Vagina (tissue), 2 donors: ENCODE measurements at places on chromosomes 12 and 14.
A peak's percentile ranks its signal among the peaks of the same experiment; 100 is the strongest.

- DNase-seq: no peak
These were observed 4.5 kb upstream of the ARF3 start for GRCh38 chr12:48961801-48962200.

DNA sequence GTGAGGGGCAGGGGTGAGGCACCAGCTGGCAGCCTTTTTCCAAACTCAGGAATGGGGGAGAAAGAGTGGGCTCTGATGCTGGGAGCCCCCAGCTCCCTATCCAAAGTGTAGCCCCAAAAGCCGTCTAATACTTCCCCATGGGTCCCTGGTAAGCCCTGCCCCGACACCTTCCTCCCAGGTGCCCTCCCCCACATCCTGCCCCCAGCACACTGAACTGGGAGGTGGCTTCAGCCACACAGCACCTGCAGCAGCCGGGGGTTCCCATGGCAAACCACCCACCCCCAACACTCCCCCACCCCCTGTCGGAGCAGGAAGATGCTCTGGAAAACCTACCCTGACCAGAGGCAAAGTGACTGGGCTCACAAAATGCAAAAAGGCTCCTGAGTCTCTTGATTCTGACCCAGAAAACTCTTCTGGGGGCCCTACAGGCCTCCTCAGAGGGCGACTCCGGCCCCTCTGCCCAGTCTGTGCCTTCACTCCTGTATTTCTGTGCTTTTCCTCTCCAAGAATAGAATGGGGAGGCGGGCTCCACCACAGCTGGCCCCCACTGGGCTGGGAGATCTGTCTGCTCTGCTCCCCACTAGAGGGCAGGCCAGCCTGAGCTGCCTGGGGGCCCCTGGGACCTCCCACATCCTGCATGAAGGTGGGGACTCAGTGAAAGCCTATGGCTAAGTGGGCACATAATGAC is 81.6 kb downstream of the ITPK1 start:
- no peak for DNase-seq

DNA sequence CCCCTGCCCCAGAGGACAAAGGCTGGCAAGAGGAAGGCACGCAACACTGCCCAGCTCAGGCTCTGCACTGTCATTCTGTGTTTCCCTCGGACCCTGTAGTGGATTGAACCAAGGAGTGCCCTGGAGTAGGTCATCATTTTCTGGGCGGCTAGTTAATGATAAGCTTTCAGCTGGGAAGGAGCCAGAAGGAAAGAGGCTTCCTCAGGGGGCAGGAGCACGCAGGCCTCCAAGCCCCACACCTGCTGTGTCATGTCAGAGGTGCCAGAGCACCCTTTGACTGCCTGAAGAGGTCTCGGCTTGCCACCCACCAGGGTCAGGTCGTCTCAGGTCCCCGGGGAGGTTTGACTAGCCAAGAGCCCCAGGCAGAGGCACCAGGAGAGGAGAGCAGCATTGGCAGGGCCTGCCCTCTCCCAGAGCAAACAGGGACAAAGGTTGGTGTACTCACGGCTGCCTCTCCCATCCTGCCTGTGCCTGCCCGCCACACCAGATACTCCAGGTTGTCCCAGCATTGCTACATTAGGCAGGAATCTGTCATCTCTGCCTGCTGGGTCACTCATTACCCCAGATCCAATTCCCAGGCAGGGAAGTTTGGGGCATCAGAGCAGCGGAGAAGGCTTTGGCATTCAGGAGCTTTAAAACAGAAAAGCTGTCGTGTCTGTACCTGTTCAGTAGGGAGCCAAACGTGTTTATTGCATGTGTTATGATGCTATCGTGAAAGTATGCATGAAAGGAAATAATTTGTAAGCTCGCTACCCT is 33.5 kb upstream of the ATP2A2 start:
- no peak for DNase-seq

GRCh38 chr12:101792046-101792931 is 38.5 kb downstream of the GNPTAB start:
- DNase-seq: peak; percentile 18

GRCh38 chr14:58923751-58924405 is 264.6 kb upstream of the DAAM1 start:
- DNase-seq: no peak

- DNase-seq: no peak
These were observed 71.4 kb upstream of the GPR68 start for GRCh38 chr14:91315844-91316267.

DNA sequence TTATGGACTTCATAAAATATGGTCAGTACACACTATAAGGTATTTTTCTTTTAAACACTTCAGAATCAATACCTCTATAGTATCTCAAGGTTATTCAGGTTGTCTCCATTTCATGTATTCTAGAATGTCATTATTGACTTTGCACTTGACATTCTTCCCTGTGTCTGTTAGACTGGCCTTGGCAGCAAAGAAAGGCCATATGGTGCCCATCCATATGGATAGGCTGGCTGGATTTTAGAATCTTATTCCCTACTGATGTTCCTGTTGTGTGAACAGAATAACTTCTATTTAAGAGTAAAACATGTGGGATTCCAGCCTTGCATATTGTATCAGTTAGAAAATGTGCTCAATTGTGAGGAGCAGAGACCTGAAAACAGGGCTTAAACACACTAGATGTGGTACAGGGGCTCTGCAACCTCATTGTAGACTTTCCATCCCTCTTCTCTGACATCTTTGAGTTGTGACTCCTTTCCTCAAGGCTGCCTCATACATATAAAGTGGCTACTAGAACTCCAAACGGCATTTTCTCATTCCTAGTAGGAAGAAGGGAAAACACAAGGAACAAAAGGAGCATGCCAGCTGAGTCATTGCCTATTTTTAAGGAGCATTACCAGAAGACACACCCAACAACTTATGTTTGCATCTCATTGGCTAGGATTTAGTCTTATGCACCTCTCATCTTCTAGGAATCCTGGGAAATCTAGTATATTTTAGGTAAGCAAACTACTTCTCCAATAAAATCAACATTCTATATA is 221.2 kb upstream of the TMPO start:
- no peak for DNase-seq

DNA sequence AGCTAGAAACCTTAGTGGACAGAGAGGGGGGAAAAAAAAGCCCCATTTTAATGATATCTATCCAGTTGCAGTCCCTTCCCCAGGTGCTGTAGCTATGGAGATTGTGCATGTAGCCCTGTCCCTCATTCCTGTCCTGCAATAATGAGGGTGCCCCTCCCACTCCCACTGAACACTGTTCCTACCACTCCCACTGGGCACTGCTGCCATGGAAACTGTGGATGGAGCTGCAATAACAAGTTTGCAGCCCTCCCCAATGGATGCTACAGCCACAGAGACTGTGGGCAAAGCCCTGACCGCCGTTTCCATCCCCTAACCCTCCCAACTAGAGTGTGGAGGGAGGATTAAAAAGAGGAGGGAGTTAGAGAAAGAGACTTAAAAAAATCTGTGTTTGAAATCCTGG is 238.3 kb downstream of the FUT8 start:
- DNase-seq: no peak

- DNase-seq: no peak
These were observed 409.0 kb downstream of the DAD1 start for GRCh38 chr14:22180045-22180444.

DNA sequence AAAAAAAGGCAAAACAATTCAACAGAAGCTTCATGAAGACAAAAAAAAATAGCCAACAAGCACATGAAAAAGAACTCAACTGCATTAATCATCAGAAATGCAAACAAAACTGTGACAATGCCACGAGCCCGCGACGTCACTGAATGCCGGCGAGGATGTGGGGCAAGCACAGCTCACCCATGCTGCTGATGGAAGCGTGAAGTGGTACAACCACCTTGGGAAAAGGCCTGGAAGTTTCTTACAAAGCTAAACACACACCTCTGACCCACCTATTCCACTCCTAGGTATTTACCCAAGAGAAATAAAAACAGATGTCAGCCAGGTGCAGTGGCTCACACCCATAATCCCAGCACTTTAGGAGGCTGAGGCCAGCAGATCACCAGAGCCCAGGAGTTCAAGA is 10.5 kb downstream of the BTBD6 start:
- no peak for DNase-seq

DNA sequence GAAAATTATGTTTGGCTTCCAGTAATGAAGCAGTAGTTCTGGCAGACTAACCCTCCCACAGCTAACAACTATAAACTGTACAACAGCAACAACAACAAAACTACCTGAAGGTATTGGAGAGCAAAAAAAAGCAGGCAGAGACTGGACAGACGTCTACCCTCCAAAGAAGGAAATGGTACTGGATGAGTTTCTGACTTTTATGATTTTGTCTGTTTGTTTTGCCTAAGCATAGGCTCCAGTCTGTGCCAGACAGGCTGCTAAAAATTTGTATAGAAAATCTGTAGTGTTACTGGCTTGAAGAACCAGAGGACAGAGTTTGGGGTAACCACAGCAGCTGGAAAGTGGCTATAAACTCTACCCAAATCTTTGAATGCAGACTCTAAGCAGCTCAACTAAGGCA is 131.3 kb downstream of the SLC25A47 start:
- DNase-seq: no peak

DNA sequence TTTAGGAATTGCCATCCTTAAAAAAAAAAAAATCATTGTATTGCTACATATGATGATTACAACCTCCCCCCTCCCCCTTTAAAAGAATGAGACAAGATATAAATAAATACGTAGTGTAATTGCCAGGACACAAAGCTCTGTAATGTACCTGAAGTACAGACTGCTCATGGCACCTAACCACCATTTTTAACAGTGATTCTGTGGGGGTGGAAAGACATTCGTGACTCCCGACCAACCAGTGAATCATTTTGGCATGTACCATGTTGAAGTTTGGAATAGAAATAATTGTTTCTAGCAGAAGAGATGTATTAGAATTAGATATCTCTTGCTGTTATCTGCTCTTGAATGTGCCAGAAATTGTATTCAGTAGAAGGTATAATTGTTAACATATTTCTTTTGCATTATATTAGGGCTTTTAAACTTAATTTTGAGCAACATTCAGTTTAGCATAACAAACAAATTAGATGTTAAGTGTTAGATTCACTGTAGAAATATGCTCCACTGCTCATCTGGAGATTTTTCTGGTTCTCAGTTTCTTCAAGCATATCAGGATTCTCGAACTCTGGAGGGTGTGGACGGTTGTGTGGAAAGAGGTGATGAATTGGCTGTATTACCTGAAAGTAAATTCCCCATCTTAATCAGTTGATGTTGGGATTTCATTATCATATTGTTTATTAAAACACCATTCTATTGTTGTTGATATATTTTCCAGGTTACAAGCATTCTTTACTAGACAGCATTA is 31.1 kb downstream of the FRS2 start:
- no peak for DNase-seq

DNA sequence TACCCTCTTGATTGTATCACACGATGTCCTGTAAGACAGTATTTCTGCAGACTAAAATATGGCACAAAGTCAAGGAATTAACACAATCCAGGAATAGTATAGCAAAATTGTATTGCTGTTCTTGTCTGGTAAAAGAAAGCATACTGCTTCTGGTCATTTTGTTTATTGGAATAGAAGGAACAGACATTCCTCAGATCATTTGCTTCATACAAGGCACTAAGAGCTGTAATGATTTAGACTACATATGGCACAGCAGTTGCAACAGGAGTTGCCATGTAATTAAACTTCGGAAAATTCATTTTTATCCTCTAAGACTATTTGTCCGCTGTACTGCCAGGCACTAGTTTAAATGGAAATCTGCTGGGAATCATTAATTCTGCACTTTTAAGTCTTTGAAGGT is 7.6 kb upstream of the KERA start:
- DNase-seq: no peak

GRCh38 chr12:77130193-77130592 is 64.8 kb upstream of the E2F7 start:
- no peak for DNase-seq

- DNase-seq: no peak
These were observed 33.4 kb downstream of the POLE start for GRCh38 chr12:132653567-132654290.

GRCh38 chr12:56341616-56342015 is 2.9 kb downstream of the IL23A start:
- DNase-seq: no peak

DNA sequence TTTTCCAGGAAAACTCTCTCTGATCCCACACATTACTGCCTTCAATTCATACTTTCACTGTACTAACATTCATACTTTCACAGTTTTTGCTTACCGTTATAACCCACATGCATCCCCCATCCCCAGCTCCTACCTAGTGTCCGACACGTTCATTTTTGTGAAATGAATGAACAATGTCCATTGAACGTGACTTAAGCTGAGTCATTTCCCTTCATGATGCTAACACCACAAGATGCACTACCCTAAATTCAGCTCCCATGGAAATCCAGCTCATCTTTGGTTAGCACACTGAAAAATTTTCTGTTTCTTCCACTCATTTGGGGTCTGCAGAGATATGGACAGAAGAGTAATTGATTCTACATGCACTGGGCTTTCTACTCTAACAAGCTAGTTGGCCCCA is 84.7 kb downstream of the GALNT4 start:
- DNase-seq: no peak

DNA sequence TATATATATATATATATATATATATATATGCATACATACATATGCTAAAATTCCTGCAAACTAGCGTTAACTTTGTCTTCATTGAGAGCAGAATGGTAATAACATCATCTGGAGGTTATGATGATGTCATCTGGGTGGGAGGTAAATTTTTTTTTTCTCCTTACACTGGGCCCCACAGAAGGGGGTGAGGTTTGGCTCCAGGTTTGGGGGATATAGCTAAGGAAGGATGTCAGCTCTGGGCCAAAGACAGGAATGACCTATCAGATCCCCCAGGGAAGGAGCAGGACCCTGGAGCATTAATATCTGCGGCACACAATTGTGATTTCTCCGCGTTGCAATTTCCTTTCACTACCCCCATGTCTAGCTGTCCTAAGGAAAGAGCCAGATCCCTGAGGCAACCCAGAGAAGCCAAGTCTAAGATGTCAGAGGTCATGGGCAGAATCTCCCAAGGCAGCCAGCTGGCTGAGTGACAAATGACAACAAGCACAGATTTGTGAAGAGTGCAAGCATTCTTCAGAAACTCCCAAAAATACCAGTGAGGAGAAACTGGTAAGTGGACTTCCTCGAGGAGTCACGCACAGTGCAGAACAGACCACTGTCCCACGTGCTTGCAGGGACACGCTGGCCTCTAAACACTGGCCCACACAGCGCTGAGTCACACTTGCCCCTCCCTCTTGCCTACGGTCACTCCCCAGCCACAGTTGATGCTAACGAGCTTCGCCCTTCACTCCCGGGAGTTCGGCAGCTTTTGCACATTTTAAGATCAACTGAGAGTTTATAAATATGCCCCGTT is 9.9 kb downstream of the UBC start:
- DNase-seq: peak; percentile 95

GRCh38 chr12:32005496-32006125 is 46.4 kb downstream of the RESF1 start:
- DNase-seq: no peak
